NCI-H2227 treated with DMSO at 0.1 percent for 48 hours (cell line): ENCODE measurements at places on chromosomes 11 and 22.
A peak's percentile ranks its signal among the peaks of the same experiment; 100 is the strongest.

- DNase-seq = peak; percentile 70
These were observed 28.7 kb downstream of the DRD4 start for GRCh38 chr11:665704-666281.

DNA sequence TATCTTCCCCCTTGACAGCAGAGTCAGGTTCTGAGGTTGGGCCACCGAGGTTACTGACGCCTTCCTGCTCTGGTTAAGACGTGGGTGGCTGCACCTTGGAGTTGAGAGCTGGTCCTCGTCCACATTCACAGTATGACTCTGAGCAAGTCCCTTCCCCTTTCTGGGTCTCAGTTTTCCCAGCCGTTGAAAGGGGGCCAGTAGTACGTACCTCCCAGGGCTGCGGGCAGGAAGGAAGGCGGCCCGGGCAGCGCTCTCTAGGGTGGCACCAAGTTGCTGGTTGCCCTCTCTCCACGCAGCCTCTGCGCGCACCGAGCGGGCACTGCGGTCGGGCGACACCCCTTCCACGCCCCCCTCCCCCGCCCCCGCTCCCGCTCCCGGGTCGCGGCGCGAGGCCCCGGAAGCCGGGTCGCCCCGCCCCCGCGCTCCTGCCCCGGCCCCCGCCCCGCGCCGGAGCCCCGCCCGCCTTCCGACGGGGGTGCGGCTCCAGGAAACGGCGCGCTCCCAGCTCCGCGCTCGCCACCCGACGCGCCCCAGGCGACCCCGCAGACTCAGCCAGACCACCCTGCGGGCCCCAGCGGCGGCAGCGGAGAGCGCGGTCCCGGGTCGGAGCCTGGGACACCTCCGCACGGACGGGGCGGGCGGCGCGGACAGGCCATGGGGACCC lies at the start of gene EHBP1L1:
Gene EHBP1L1 (plus strand): TSS at position 486 of the 664 bp plus-strand sequence. CDS start 250 bp downstream, outside the sequence.
- no peak for DNase-seq

- no peak for DNase-seq
These were observed 29.5 kb downstream of the DKK3 start for GRCh38 chr11:11978792-11979487.

DNA sequence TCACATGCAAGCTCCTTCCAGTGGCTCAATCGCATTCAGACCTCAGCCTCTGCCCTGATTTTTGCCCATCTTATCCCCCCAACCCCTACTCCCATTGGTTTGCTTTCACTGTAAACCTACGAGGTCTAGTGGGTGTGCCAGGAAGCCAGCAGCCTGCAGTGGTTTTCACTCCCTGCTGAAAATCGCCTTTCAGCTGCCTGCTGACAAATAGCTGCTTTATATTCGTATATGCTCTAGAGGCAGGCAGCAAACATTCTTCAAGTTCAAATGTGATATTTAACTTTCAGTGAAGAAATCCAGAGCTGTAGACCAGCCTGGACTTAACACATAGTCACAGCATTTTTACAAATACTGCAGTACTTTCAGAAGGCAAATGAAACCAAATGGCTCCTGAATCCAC lies 92.8 kb upstream of the APOA1 start:
- DNase-seq = peak; percentile 6

DNA sequence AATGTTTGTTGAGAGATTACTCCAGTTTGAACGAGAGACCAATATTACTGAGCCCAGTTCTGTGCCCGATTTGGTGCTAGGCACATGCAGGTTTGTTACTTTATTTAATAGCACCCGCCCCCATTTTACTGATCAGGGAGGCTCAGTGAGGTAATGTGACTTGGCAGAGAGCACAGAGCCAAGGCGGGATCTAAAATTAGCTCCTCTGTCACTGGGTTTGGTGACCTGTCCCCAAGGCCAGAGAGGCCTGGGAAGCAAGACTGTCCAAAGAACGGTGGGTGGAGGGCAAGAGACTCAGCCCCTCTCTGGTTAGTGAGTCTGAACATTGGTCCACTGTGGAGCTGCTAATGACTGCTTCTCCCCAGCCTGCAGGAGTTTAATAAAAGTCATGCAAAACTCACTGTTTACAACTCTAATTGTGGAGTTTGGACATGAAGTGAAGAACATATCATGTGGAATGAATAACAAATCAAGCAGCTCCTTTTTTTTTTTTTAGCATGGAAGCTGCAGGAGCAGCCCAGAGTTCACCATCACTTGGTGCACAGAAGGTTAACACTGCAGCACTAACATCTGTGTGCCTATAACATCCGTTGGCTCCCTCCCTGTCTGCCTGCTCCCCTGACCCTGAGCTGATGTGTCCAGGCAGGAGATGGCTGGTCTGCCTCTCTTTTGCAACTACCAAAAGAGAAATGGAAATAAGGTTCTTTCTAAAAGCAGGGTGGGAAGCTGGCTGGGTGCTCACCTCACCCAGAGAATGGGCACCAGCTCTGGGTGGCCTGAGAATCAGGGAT lies 39.0 kb downstream of the CSNK2A3 start:
- no peak for DNase-seq

DNA sequence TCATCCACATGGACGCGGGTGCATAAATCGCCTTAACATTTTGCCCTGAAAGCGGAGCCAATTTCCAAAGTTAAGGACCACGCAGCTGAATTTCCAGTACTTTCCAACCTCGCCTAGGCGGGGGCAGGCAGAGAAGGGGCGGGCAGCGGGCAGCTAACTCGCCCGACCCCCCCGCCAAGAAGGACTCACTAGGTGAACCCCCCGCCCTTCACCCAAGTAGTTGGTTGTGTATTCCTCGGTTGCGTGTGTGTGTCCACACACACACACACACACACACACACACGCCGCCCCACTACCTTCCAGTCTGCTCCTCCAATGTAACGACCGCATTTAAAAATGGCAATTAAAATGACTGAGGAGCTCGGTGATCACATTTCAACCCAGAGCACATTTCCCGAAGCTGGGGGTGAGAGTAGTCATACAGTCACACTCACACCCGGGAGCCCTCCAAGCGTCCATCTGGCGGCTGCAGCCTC lies 1.4 kb downstream of the TENM4 start:
- DNase-seq = no peak

GRCh38 chr11:60841797-60842667 lies at the start of gene CCDC86:
TSS of gene CCDC86 (plus strand) at chr11:60842113. CDS start at chr11:60842125, 12 bp downstream.
- DNase-seq = peak; percentile 93

DNA sequence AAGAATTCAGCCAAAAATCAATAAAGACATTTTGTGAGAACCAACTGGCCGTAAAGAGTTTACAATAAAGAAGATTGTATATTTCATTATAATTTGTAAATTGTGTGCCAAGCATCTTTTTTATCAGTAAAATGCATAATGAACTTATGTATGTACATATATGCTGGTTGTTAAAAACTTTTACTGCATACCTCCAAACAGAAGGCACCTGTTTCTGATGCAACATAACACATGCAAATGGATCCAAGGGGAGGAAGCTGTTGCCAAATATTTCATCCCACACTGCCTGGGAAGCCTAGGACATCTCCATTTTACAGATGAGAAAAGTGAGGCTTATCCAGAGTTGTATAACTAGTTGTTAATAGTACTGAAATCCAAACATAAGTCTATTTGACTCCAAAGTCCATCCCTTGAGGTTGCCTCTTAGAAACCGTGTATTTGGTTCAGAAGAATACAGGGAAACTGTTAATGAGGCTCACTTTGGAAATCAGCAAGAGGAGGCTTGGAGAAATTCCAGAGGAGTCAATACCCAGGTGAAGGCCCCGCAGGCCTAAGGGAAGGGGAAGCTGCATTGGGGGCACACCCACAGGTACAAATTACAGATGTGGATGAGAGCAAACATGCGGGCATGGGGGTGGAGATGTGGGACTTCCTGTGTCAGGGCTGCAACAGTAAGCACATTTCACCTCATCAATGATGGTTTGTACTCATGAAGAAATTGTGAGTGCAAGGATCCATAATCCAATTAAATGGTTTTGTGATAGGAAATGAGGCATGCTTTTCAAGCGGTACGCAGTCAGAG lies 51.1 kb downstream of the RCN1 start:
- DNase-seq = no peak

DNA sequence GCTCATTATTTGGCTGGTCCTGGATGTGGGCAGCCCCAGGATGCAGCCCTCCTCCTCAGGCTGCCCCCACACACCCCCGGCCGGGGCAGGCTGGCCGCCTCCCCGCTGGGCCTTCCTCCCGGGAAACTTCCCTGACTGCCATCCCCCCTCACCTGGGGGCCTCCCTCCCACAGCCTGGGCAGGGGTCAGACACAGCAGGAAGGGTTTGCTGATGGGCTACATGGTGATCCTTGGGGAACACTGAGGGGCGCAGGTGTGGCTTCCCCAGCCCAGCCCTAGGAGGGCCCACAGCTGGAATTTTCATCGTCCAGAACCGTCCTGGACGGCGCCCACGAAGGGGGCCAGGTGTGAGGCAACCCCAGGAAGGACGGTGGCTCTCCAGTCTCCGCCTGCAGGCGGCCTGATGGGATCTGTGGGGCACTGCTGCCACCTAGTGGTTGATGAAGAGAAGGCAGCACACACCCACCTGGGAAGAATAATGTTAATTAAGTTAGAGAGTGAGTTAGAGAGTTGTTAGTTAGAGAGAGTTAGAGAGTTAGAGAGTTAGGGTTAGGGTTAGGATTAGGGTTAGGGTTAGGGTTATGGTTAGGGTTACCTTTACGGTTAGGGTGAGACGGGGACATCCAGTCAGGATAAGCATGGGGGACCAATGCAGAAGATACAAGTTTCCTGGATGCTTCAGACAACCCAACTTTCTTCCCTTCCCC lies 75.9 kb upstream of the PRR5 start:
- DNase-seq = peak; percentile 30

- peak; percentile 48 for DNase-seq
These were observed 1114.2 kb upstream of the RAG2 start for GRCh38 chr11:37712251-37712650.

DNA sequence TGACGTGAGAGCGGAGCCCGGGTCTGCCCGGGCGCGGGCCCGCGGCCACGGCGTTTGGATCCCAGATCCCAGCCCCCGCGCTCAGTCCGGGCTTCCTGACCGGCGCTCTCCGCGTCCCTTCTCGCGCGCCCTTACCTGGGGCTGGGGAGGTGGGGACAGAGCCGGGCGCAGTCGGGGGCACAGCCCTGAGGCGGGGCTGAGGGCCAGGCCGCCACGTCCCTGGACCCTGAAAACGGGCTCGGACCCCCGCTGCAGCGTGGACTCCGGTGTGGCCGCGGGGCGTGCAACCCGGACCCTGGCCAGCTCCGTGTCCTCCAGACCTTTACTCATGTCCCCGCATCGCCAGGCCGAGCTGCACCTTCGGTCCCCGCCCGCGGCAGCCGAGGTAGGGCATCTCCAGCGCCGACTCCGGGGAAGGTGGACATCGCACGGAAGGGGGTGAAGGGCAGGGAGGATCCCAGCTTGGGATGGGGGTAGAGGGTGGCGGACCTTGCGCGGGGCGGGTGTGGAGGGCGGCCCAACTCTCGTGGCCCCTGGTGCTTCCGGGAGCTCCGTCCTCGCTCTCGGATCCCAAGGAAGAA lies 9.9 kb upstream of the AIFM3 start:
- DNase-seq = no peak

- no peak for DNase-seq
These were observed 525.1 kb downstream of the TBC1D22A start for GRCh38 chr22:47287516-47287915.

DNA sequence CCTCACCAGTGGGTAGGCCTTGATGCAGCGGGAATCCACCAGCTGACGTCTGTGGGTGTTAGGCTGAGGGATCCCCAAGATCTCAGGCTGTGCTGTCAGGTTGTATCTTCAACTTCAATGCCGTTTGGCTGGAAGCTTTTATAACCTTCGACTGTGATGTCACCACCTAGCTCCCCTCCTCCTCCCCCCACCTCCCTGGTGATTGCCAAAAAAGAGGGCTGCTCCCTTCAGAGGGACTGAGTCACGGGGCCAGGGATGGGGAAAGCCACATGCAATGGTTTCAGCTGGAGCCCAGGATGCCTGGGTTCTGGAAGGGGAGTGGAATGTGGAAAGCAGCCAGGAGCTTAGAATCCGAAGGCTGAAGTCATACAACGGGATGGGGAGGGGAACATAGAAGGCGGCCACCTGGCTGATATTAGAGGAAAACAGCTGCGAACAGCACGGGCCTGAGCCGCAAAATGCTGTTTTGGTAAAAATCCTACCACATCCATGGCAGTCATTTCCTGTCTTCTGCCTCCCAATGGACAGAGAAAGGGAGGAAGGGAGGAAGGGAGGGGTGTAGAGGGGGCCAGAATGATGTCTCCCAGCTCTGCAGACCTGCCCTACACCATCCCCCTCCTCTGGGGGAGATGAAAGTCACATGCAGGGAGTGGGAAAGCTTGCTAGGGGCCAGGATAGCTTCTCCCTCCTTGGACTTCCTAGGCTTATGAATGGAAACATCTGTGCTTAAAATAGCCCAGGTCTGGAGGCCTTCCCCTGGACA lies at the start of gene LRRN4CL:
Gene LRRN4CL (minus strand): TSS at position 110 of the 763 bp plus-strand sequence. CDS start 1,022 bp downstream, outside the sequence.
- no peak for DNase-seq

DNA sequence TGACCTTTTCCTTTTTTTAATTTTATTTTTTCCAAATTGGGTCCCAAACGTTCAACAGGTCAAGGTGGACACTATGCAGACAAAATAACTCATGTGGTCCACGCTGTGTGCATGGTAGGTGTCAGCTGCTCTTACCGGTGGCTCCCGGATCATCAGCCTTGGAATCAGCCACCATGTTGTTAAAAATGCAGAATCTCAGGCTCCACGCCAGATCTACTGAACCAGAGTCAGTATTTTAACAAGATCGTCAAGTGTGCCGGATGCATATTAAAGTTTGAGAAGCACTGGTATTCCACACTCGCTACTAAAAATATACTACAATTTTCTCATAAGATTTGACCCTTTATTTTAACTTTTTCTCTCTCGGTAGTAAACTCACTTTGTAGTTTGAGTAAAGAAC lies 553 bp upstream of the LDLRAD3 start:
- no peak for DNase-seq

- no peak for DNase-seq
These were observed 129.0 kb downstream of the CRYBB2 start for GRCh38 chr22:25348391-25348790.

DNA sequence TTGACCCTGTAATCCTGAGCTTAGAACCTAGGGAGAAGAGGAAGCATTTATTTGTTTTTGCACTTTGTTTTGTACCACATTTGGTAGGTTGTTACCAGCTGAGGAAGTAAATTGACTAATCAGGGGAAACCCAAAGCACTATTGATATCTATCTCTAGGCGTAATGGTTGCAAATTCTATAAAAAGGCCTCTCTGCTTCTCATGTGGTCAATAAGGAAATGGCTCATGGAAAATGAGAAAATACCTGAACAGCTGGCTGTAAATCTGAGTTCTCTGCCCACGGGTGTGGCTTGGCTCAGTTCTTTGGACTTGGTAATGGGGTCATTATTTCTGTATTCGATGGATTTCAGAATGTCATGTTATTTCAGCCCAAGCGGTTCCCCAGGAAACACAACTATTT lies 42.4 kb downstream of the BARX2 start:
- no peak for DNase-seq
